ENCODE measurements at places on chromosomes 11 and 22.
A peak's percentile ranks its signal among the peaks of the same experiment; 100 is the strongest.

DNA sequence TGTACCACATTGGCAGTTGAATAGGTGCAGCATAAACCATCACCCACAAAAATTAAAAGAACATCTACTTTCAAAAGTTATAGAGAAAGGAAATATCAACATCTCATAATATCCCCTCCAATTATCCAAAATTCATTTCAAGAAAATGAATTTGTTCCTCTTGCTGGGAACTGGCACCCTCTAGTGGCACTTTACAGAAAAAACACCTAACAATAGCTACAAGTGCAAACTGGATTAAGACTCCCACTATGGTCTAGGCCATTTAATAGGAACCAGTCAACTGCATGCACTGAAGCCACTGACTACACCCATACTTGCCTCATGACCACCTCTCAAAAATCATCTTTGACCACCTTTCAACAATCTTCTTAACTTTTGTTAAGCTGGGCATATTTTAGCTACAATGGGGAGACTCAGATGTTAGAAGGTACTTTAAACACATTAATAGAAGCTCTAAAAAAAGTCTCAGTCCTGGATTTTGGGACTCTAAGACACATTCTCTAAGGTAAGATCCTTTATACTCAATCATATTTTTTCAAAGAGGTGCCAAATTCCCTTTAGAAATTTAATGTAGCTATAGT lies 17.3 kb downstream of the TRAF6 start:
- DNase-seq = peak; percentile 59

DNA sequence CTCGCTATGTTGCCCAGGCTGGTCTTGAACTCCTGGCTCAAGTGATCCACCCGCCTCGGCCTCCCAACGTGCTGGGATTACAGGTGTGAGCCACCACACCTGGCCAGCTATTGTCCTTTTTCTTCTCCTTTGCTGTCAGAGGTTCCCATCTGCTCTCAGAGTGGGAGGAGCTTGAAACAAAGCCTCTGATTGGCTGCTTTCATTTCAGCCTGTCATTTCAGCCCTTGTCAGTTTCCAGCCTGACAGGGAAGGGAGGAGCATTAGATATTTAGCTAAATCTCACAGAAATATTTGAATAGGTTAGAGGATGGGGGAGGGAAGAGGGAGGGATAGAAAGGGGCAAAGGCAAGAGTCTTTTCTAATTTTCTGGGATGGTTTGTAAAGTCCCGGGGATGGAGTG lies 8.7 kb downstream of the SLC22A6 start:
- DNase-seq = no peak

GRCh38 chr22:25143156-25144076 lies 56.2 kb upstream of the CRYBB3 start:
- no peak for DNase-seq

GRCh38 chr11:36402568-36403170 lies 106.6 kb downstream of the PRR5L start:
- no peak for DNase-seq

GRCh38 chr11:123475469-123475868 lies 45.4 kb downstream of the GRAMD1B start:
- no peak for DNase-seq

Data from T-helper 1 cell (primary cell).